ENCODE measurements at places on chromosomes 7 and 10.

DNA sequence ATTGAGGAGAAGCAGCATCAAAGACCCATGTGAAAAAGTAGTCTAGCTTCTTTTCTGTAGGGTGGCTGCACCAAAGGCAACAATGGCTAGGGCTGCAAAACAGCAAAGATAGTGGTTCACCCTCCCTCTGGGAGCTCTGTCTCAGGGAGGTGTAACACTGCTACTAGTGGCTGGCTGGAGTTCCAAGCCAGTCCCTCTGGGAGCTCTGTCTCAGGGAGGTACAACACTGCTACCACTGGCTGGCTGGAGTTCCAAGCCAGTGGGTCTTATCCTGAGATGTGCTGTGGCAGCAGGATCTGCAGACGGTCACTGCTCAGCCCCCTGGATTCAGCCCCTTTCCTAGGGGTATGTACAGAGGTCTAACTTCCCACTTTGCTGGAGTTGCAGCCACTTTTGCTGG lies 37.9 kb upstream of the TMEM140 start:
- no peak for DNase-seq

DNA sequence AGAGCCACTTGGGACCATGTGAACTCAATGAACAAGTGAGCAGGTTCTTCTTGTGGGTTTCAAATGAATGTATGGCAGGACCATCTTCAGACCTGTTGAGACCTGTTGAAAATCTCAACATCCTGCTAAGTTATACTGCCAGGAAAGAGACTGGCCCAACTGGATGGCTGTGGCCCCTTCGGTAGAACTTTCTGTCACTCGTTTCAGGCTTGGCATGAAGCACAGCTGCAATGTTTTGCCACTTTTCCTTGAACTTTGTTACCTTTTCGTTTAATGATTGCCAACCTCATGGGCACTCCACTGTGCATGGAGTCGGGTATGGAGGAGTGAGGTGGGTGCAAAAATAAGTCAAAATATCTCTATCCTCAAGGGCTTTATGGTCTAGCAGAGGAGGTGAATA lies 36.7 kb upstream of the SLC35B4 start:
- no peak for DNase-seq

DNA sequence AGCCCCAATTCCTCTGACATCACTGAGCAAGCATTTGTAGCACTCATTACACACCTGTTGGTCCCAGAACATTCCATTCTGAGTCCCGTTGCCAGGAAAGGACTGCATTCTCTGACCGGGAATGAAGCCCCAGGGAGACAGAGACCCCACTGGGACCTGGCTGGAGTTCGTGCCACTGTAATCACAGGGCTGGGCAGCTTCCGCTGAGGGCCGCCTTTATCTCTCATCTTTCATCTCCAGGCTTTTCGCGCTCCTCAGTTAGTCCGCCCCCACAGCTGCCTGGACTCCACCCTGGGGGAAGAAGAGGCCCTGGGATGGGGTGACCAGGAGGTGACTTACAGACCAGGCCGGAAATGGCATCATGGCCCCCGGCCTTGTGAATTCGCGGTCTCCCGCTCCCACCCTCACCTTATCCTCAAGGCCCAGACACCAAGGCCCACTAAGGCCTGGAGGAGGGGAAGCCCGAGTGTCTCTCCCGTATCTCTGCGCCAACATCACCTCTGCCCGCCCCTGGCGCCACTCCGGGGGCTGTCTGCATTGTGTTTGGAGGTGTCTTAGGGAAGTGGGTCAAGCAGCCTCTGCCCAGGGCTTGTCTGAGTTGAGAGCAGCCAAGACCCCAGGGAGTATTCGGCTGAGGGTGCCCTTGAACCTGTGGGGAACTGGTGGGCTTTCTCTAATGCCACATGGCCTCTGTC lies 75.4 kb downstream of the PROSER2 start:
- no peak for DNase-seq

- DNase-seq = no peak
Observed at GRCh38 chr7:42980514-42980913, 48.3 kb downstream of the MRPL32 start.

GRCh38 chr7:111743244-111743847 lies 181.1 kb upstream of the IMMP2L start:
- no peak for DNase-seq

GRCh38 chr7:129072479-129073011 lies 17.6 kb upstream of the TNPO3 start:
- DNase-seq = no peak

DNA sequence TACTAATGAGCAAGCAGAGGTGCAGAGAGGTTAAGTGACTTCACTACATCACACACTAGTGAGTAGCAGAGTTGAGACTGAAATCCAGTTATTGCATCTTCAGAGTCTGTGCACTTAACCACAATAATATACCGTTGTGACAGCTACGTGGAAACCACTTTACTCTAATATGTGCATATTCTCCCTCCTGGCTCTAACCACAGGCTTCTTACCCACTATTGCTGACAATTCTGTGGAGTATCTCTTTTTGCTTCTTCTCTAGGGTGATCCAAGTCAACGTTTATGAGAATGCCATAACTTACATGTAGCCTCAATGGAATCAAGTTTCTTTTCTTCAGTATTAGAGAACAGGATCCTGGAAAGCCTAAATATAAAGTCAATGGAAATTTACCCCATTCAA lies 64.2 kb upstream of the MEOX2 start:
- DNase-seq = no peak

- DNase-seq = no peak
Observed at GRCh38 chr7:158260567-158261361, 326.9 kb downstream of the PTPRN2 start.

GRCh38 chr7:93461350-93461749 lies 113.2 kb downstream of the CALCR start:
- no peak for DNase-seq

- no peak for DNase-seq
Observed at GRCh38 chr10:98086837-98087708, 47.4 kb upstream of the R3HCC1L start.

DNA sequence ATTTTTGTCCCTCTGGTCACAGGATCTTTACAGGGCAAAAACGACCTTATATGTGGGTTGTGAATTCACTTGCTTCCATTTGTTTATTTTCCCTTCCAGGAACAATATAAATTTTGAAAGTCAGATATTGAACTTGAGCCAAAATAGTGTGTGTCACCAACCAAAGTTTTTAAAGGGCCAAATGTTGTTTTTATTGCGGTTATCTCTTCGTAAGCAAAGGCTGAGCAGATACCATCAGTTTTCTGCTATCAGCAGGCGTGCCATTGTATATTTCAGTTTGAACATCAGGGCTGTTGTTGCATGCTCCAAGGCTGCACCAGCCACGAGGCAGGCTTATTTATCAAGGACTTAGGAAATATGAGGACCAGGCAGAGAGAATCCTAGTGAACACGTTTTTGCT lies 160.3 kb downstream of the PAXIP1 start:
- no peak for DNase-seq

DNA sequence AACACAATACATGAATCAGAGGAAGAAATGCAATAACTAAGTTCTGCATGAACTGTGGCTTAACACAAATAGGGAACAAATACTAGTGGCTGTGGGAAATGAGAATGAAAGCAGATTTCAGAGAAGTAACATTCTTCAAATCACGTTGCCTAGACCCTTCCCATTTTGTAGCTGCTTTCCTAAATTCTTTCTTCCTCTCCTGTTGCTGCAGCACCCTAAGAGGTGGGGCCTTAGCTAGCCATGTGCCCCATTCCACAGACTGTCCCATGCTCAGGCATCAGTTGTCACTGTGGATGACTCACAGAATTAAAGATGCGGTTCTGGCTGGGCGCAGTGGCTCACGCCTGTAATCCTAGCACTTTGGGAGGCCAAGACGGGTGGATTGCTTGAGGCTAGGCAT lies 704.7 kb upstream of the C7orf33 start:
- DNase-seq = no peak

GRCh38 chr10:7192831-7193361 lies 217.9 kb downstream of the SFMBT2 start:
- DNase-seq = no peak

DNA sequence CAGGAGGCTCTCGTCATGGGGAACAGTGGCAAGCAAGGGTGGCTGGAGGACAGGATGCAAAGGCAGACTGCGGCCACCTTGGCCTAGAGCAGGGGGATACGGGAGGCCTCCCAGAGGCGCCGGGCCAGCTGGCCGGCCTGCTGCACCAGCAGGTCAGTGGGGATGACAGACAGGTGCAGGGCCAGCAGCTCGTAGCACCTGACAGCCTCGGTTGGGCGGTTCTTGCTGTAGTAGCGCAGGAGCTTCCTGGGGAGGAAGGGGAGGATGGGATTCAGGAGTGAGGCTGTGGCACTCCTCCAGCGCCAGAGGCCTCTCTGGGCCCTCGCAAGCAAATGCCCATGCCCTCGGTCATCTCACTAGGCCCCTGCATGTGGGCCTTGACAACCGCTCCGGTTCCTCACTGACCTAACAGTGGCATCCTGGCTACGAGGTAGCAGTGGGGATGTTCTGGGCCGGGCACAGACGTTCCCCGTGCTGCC lies 2.5 kb upstream of the PYROXD2 start:
- DNase-seq = no peak

- no peak for DNase-seq
Observed at GRCh38 chr7:158422887-158423560, 164.6 kb downstream of the PTPRN2 start.

- DNase-seq = no peak
Observed at GRCh38 chr7:17318146-17318545, 19.7 kb downstream of the AHR start.

DNA sequence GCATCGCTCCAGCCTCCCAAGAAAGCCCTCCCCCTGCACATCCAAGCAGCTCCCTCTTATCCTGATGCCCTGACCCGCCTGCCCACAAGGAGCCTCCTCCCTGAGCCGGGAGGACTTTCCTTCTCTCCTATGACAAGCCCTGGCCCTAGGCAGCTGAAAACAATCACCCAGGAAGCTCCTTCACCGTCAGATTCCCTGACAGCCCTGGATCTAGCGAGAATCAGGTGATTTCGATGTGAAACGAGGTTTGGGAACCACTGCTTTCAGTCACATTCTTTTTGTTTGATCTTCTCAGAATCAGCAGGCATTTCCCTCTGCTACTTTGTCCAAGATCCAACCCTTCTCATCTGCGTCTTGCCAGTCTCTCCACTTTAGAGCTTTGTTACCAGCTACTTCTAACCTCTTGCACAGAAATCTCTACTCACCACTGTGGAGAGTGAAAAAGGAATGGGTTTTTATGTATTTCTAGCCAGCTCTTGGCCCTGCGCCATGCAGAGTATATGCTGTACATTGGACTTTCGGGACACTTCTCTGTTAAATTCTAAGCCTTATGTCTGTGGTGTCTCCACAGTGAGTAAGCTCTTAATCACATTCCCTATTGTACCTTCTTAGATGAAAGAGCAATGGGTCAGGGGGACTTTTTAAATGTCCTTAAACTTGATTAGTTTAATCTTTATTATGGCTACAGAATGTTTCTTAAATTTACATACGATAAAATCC lies 253.2 kb upstream of the C7orf33 start:
- DNase-seq = no peak

GRCh38 chr7:138491612-138492386 lies 31.7 kb downstream of the TRIM24 start:
- DNase-seq = no peak

GRCh38 chr7:90337106-90337505 lies 9.4 kb upstream of the GTPBP10 start:
- DNase-seq = no peak

- no peak for DNase-seq
Observed at GRCh38 chr10:124957404-124957947, 15.6 kb downstream of the ZRANB1 start.

DNA sequence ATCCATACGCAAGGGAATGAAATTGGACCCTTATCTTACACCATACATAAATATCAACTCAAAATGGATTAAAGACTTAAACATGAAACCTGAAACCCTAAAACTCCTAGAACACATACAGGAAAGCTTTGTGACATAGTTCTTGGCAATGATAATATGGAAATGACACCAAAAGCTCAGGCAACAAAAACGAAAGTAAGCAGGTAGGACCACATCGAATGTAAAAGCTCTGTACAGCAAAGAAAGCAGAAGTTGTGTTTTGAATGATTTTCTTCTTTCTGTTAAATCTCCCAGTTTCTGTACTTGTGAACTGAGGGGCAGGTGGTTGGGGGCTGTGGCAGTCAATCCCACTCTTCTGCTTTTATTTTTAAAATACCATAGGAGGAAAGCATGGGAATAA lies 368.4 kb upstream of the PODXL start:
- no peak for DNase-seq

DNA sequence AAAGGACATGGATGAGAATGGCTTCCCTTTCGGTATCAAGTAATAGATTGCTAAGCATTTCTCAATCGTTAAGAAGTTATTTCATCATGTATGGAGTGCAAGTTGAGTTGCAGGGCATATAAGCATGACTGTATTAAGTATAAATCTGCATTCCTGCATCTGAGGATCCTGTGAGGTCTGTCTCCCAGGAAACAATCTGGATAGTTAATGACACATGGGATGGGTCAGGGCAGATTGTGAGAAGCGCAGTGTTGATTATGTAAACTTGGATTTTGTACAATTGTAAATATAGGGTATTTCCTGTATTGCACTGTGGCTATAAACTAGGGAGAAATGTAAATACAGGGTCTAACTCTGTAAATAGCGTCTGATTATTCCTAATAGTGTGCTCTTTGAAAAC lies 102.6 kb downstream of the PLXDC2 start:
- no peak for DNase-seq

DNA sequence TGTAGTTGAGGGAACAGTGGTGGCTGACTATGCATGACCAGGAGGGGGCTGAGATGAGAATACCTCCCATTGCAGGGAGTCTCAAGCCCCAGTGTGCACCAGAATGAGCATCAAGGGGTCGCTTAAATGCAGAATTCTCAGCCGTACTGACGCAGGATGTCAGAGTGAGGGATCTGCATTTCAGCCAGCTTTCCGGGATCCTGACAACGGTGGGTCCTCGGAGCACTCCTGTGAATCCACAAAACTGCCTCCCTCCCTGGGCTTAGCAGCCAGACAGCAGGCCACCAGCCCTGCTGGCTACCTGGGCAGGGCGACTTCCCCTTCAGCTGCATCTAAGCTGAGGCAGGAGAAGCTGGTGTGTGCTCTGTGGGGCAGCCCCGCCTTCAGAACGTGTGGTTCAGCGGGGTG lies 21.8 kb upstream of the LOXL4 start:
- no peak for DNase-seq

DNA sequence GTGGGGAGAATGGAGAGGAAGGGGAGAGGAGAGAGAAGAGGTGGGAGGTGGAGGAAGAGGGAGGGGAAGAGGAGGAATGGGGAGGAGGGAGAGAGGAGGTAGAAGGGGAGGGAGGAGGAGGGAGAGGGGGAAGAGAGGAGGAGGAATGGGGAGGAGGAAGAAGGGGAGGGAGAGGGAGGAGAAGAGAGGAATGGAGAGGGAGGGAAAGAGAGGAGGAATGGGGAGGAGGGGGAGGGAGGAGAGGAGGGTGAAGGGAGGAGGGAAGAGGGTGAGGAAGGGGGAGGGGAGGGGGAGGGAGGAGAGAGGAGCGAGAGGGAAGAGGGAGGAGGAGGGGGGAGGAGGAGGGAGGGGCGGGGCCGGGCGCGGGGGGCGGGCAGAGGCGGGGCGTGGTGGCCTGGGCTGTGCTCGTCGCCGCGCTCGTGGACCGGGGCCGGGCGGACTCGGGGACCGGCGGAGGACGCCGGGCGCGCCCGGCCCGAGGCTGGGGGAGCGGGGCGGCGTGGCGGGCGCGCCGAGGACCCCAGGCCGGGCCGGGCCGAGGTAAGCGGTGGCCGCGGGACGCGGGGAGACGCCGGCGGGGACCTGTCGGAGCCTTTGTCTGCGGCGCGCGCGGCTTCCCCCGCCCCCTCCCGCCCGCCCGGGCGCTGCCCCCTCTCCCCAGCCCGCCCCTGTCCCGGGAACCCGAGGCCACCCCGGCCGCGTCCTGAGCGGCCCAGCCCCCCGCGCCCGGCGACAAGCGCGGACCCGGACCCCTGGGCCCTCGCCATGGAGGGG lies at the start of gene SLC29A4:
Gene SLC29A4, plus strand, starts transcription at position 401 of the 774 bp plus-strand sequence. CDS start 4,874 bp downstream, outside the sequence.
- DNase-seq = no peak

- no peak for DNase-seq
Observed at GRCh38 chr7:32048970-32049491, 21.2 kb downstream of the PDE1C start.

All from esophagus squamous epithelium (tissue), 5 donors.